ENCODE measurements at places on chromosomes 2 and 18.

DNA sequence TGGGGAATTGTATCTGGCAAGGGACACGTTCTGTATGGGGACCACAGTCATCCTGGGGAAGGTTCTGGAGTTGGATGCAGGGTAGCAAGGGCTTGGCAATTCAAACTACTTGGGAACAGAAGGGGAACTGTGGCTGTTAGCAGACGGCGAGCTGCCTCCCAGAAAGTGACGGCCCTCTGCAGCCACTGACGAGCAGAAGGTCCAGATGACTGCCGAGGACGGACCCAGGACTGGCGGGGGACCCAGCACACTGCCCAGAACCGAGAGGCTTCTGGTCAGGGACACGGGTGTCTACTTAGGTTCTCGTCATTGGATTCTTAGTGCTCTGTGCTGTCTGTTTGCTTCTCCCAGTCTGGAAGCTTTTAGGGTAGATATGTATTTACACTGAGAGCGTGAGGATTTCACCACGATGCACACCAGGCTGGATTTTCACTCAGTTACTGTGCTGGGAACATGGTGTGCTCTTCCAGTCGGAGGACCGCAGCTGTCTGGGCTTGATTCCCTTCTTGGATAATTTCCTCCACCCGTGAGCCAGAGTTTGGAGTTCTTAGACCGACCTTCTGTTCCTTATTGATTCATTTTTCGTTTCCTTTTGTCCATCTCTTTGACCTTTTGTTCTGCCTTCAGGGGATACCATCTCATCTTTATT lies 13.4 kb downstream of the GPR35 start:
- no peak for DNase-seq

DNA sequence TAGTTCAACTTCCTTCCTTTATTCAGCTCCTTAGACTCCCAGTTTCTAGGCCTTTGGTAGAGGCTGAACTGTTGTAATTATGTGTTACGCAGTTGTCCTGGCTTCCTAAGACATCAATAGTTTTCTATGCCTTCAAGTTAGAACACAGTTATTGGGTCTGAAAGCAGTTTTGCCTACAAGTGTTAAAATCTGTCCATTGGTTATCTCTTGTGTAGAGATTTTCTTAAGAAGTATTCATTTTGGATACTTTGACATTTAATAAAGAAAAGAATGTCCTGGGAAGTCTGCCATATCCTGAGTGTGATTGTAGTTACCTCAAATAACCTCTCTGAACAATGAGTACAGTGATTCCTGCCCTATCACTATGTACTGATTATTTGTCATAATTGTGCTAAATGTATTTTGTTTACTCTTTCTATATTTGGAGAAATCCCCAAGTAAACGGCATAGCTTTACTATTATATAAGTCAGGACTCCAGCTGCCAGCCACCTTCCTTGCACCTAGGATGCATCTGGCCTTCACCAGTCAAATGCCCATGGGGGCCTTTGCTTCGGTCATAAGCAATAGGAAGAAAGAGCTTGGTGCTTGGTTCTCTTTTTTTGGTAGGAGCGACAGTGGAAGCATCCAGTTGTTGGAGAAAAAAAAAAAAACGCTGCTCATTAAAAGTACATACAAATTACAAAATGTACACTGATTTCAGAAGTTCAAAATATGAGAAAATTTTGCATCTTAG lies 449.5 kb upstream of the PKDCC start:
- DNase-seq, result no peak

- DNase-seq, result no peak
Measured at GRCh38 chr18:35811896-35812295, 160.6 kb upstream of the RMP24 start.

- no peak for DNase-seq
Measured at GRCh38 chr2:97662386-97662894, 1.4 kb downstream of the ACTR1B start.

DNA sequence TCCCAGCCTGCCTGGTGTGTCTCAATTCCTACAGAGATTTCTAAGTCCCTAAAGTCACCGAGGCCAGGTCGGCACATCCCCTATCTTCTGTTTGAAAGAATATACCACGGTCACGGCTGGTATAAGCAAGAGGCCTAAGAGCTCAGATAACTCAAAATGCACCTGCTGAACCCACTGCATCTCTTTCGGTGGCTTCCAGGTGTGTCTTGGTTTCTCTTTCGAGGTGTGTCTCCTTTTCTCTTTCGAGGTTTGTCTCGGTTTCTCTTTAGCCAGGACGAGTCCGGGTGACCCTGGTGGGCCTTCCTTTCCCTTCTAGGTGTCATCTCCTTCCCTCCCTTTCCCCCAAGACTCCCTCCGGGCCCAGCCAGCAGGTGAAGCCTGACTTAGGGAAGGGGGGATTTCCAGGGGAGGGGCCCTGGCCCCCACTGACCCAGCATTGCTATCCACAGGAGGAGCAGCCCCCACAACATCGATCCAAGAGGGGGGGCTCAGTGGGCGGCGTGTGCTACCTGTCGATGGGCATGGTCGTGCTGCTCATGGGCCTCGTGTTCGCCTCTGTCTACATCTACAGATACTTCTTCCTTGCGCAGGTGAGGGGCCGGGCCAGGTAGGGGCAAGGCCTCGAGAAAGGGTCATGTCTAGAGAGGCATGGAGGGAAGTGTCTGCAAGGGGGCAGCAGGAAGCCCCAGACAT lies 8.4 kb downstream of the ITM2C start:
- no peak for DNase-seq

GRCh38 chr2:40371525-40372282 lies 80.2 kb downstream of the SLC8A1 start:
- DNase-seq, result no peak

GRCh38 chr2:68756178-68756577 lies 21.6 kb downstream of the ARHGAP25 start:
- no peak for DNase-seq

- DNase-seq, result peak; percentile 30
Measured at GRCh38 chr2:37376421-37377186, 32.2 kb downstream of the QPCT start.

DNA sequence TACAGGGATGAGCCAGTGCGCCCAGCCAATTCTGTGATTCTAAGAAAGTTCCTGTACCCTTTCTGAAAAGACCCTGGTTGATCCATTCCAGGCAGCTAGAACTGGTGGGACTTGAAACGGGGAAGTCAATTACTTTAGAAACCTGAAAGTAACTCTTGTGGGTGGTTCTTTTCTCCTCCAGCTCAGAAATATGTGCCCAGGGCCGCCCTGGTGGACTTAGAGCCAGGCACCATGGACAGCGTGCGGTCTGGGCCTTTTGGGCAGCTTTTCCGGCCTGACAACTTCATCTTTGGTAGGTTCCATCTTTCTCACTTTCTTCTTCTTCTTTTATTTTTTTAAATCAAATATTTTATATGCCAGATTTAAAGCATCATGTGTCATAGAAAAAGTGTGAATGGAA lies 2.7 kb downstream of the TUBB6 start:
- DNase-seq, result no peak

GRCh38 chr2:240410808-240411207 lies 24.7 kb upstream of the GPC1 start:
- DNase-seq, result no peak

- no peak for DNase-seq
Measured at GRCh38 chr2:140747090-140747489, 1383.7 kb downstream of the LRP1B start.

DNA sequence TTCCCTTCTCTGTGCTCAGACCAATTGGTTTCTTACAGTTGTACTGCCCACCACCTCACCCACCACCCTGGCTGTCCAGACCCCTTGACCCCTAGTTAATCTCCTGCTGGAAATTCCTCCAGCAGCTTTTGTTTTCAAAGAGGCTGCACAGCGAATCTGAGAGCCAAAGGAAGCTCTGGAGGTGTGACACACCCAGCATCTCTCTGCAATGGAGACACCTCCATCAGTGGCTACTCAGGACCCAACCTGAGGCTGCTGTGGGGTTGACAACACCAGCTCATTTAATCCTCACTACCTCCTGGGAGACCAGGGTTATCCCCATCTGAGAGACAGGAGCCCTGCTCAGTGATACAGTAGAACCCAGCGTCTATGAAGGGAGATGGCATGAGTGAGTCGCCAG lies 86.4 kb downstream of the BIN1 start:
- no peak for DNase-seq

DNA sequence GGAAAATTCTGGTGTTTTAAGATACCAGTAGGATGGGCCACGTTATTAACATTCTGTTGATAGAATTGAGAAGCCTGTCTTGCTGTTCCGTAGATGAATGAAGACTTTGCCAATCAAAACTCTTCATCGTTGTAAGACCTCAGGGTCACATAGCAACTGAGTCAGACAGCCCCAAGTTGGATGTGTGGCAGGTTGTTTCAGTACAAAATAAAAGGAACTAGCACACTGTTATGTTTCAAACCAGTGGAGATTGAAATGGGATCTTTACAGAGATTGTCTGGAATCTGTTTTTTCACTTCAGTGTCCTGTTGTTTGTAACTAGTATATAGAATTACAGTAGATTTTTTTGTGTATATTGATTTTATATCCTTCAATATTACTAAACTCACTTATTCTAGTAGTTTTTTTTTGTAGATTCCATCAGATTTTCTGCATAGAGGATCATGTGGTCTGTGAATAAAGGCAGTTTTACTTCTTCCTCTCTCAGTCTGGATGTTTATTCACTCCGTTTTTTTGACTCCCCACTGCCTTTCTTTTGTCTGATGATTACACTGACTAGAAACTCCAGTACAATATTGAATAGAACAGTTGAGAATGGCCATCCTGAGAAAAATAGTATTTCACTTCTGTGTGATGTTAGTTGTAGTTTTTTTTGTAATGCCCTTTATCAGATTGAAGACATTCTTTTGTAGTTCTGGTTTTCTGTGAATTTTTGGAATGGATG lies 22.7 kb downstream of the EPC2 start:
- DNase-seq, result no peak

DNA sequence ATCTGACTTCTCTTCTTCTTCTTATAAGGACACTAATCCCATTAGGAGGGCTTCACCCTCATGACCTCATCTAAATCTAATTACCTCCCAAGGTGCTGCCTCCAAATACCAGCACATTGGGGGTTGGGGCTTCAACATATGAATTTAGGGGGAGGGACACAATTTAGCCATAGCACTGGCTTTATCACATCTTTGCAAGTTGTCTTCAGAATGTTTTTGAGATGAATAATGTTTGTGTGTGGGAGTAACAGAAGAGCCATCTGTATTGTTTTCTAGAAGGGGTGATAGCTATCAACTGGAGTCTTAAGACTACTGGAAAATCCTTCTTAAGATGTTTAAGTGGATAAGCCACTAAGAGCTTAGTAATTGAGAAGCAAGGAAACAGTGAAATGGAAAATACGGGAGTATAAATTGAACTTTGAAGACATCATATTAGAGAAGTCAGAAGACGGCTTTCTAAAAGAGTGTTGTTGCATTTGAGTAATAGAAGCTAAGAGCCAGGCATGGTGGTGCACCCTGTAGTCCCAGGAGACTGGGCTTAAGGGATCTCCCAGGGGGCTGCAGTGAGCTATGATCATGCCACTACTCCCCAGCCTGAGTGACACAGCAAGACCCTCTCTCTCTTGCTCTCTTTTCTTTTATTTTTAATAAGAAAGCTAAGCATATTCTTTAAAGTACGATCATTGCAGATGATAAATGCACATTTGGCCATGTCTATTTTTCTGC lies 32.6 kb upstream of the B3GNT2 start:
- DNase-seq, result no peak

GRCh38 chr2:235575904-235576303 lies 82.1 kb downstream of the AGAP1 start:
- no peak for DNase-seq

DNA sequence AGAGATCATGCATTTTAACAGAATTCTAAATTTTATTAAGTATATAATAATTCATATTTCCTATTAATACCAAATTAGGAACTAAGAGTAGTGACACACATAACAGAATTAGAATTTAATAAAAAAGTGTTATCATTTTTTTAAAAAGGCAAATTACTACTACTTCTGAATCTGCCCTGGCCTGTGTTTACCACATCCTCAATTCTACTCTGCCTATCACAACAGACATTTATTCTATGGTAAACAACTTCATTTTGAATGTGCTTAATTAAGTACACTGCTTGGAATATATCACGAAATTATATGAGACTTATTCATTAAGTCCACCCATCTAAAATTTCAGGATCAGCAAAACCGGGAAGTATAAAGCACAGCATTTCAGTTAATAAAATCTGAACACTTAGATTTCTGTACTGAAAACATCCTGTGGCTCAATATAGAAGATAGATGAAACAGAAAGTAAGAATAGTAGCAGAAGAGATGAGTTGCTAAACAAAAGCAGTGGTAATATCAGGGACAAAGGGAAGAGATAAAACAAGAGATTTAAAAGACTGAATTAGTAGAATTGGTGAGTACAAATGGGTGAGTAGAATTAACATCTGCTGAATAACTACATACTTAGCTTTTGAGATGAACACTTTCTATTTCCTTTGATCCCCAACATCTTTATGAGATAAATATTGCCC lies 3.7 kb downstream of the SMC6 start:
- no peak for DNase-seq

DNA sequence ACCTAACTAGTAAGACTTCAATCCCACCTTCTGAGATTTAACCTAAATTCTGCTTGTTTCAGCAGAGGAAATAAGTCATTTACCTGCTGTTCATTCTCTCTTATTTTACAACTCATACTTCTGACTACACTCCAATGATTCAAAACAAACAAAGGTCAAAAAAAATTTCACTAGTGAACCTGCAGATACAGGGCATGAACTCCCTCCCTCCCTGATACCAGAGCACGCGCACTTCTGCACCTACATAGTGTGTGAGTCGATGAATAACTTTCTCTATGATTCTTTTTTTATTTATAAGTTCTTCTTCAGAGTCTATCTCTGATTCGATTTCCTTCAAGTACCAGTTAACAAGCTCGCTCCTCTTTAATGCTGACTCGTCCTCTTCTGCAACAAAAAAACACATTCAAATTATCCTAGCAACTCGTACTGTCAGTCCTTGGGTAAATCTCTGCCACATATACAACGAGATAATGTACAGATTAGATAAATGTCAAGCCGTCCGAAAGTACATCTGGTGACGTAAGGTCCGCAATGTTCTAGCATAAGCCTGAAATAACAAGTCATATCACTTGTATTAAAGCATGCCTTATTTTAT lies 7.4 kb upstream of the LCT start:
- no peak for DNase-seq

GRCh38 chr2:172465417-172466334 lies 38.3 kb downstream of the ITGA6 start:
- DNase-seq, result peak; percentile 86

- DNase-seq, result no peak
Measured at GRCh38 chr2:38505779-38506178, 96.9 kb downstream of the HNRNPLL start.

- DNase-seq, result no peak
Measured at GRCh38 chr2:126543081-126543480, 112.9 kb upstream of the GYPC start.

- no peak for DNase-seq
Measured at GRCh38 chr2:47056868-47057686, 98.0 kb downstream of the STPG4 start.
